Prostate gland (tissue), 2 donors: ENCODE measurements at places on chromosomes 12 and 14. TPM values are rescaled to one million over a fixed set of nuclear protein-coding genes. Genes with fewer than 3 reads are reported as not detected.

The ALX1 gene
- not detected for total RNA-seq

The TMEM19 gene
- total RNA-seq: 21.1 TPM

The LALBA gene
- total RNA-seq: 1.6 TPM

The LPAR5 gene
- total RNA-seq: 1.9 TPM
